ENCODE measurements at places on chromosomes 6 and 20.

GRCh38 chr20:920311-920710, 4.2 kb upstream of the ANGPT4 start:
- DNase-seq, result no peak

GRCh38 chr20:5402903-5403531, 86.3 kb upstream of the PROKR2 start:
- DNase-seq, result no peak

DNA sequence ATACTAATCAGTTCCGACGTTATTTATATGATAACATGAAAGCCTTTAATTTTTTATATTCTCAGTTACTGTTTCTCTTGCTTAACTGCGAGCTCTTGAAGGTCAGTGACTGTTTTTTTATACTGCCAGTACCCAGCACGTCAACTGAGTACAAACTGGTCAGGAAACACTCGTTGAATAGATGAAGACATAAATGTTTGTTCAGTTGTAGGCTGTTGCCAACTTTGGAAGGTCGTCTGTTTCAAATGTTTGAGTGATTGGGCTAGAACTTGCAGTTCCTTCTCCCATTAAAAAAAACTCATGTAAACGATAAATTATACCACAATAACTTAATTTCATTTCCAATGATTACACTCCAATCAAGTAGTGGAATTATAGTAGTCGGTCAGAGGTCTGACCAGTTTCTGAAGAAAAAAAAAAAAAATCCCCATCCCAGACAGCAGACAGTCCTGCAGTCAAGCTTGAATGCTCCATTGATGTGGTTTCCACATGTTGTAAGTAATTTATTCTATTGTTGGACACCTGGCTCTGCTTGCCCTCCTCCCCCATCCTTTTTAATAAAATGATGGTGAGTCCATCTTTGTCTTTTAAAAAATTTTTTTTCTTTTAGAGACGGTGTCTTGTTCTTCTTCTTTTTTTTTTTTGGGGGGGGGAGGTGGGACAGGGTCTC, 81.1 kb downstream of the SASH1 start:
- no peak for DNase-seq

DNA sequence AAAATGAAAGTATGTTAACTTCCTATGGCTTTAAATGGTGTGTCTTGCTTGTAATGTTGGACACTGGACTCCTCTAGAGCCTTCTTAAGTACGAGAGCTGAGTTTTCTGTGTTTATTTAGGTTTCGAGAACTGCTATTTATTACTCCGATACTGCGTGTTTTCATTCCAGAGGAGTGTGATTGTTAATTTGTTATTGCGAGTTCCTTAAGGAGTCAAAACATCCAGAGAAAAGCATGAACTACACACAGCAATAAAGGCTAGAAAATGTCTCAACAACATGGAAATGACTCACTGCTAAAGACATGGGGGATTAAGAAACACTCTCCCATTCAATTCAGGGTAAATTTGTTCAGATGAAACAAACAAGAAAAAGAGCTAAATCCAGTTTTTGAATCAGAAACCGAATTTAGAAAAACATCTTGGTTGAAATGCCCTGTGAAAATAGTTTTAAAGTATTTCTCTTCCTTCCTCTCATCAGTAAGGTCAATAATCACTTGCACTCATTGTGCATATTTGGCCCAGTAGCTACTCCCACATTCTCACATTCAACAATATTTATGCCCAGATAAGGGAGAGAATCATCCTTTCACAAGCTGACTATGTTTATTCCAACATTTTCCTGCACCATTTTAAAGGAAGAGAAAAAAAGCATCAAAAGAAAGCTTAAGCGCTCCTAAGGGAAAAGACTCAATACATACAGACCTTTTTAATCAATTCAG, 36.0 kb downstream of the ATXN1 start:
- DNase-seq, result no peak

DNA sequence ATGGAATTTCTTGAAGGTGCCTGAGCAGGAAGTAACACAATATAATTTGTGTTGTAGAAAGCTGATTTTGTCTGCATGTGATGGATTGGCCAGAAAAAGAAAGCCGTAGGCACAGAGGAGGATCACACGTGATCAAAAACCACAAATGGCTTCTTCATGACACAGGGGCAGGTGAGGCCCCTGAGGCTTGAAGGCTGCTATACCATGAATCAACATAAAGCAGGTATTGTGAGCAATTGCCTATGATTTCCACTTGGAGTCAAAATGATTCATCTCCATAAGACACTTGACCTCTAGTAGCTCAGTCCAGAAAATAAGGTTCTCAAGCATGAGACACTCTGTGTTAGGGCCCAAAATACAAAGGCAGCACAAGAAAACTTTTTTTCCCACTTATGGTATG, 42.4 kb upstream of the EYA4 start:
- no peak for DNase-seq

DNA sequence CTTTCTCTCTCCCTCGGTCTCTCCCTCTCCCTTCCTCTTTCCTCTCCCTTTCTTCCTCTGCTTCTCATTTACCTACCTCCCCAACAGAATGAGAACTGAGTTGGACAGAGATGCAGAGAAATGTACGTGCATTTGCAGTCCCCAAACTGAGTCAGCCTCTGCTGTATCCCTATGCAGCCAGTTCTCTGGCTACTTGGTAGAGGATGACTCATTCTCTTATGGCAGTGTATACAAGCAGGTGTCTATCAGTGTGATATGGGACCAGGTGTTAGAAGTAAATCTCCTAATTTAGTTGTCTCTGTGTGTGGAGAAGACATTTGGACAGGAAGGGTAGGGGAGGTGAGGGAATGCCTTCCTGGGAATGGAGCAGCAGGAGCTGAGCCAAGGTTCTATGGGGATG, 470.8 kb downstream of the CD109 start:
- DNase-seq, result no peak

GRCh38 chr6:90179190-90180169, 117.2 kb downstream of the BACH2 start:
- no peak for DNase-seq

DNA sequence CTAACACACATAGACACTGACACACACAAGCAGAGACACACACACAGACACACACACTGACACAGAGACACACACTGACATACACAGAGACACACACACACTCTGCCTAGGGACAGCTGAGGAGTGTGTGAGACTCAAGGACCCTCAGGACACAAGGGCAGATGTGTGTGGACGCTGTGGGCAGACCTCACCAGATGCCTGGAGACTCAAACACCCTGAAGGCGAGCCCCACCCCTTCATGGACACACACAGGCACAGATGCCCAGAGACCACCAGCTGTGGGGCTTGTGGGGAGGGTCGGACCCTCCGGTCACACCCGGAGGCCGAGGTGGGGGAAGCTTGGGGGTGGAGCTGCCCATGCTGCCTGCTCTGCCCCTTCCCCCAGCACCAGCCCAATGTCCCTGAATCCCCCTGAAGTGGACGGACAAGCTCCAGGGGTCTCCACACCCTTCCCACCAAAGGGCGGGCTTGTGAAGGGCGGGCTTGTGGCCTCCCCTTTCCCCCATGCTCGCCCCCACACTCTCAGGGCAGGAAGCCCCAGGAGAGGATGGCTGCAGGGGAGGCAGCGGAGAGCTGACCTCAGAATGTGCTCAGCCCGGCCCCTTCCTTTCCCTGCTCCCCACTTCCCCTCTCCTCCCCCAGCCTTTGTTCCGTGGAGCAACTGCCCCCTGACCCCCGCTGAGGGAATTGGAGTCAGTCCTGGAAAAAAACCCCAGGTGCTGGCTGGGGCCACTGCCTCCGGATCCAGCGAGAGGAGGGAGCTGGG, 13.9 kb upstream of the ABHD16B start:
- no peak for DNase-seq

- no peak for DNase-seq
Observed at GRCh38 chr6:50744976-50745375, 31.6 kb downstream of the TFAP2D start.

GRCh38 chr6:167150941-167151549, 6.7 kb downstream of the GPR31 start:
- DNase-seq, result no peak

DNA sequence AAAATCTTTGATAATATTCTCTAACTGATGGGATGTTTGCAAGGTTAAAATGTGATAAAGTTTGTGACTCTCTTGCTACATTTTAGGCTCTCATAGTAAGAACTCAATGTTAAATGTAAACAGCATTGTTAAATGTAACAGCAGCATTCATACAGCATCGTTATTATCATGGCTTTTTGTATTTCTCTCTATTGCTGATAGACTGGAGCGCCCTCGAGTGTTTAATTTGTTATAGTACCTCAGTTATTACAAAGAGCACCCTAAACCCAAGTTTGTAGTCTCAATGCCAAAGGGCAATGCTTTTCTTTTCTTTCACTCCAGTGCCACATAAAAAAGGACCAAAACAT, 14.9 kb upstream of the TTPAL start:
- no peak for DNase-seq

DNA sequence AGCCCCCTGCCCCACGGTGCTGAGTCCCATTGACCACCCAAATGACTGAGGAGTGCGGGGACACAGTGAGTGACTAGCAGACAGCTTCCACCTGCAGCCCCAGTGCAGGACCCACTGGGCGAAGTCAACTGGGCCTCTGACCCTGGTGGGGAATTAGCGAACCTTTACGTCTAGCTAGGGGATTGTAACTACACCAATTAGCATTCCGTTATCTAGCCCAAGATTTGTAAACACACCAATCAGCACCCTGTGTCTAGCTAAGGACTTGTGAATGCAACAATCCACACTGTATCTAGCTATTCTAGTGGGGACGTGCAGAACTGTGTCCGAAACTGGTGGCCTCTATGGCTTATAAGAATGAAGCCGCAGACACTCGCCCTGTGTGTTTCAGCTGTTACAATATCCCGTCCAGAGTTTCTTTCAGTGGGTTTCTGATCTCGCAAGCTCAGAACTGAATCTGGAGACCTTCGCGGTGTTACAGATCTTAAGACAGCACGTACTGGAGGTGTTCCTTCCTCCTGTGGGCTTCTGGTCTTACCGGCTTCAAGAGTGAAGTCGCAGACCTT, 21.1 kb upstream of the GMPR start:
- no peak for DNase-seq

GRCh38 chr20:45611054-45611453, 18.5 kb upstream of the WFDC10A start:
- no peak for DNase-seq

GRCh38 chr6:22353101-22353500, 56.3 kb upstream of the PRL start:
- DNase-seq, result no peak

GRCh38 chr6:4093288-4093687, 14.4 kb upstream of the FAM217A start:
- DNase-seq, result no peak

DNA sequence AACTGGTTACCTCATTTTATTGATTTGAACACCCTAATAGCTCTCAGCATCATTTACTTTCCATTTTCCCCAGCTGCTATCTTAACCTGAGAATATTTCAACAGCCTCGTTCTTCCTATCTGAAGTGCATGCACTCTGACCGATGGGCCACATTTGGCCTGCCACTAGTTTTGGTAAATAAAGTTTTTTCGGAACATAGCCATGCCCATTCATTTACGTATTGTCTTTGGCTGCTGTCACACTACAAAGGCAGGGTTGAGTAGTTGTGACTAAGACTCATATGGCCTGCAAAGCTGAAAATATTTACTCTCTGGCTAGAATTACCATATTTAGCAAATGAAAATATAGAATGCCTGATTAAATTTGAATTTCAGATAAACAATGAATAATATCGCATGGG, 10.8 kb downstream of the ADGRF4 start:
- no peak for DNase-seq

DNA sequence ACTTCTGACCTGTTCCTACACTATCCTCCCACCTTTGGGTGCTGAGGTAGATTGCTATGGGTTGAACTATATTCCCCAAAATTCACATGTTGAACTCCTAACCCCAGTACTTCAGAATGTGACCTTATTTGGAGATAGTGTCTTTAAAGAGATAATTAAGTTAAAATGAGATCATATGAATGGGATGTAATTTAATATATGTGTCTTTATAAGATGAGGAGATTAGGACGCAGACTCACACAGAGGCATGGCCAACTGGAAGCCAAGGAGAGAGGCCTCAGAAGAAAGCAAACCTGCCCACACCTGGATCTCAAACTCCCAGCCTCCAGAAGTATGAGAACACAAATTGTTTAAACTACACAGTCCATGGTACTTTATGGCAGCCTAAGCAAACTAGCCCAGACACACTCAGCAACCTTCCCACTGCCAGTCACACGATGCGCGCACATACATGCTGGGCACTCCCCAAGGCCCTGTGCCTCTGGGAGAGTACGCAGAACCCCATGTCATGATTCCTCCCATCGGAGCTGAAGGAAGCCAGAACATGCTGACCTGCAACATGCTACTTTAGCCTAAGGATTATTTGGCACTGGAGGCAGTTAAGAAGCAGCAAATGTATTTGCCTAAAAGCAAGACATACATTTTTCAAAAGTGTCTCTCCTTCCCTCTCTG, 8.9 kb upstream of the SLC22A1 start:
- DNase-seq, result no peak

DNA sequence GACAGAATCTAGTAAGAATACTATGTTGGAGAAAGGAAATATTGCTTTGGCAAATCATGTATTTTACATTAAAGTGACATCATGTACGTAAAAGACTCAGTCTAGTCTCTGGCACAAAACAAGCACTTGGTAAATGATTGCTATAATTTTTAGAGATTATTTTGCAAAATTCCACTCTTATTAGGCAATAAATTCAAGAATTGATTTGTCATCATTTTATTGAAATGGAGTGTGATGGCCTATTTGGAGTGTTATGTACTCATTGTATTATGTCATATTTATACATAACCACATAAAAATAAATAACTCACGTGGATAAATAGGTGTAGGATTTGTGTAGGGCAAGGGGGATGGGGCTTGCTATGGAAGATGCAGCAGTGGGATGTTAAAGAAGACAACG, 70.0 kb upstream of the FYN start:
- no peak for DNase-seq

GRCh38 chr6:151443911-151444621, 7.9 kb downstream of the RMND1 start:
- DNase-seq, result no peak

DNA sequence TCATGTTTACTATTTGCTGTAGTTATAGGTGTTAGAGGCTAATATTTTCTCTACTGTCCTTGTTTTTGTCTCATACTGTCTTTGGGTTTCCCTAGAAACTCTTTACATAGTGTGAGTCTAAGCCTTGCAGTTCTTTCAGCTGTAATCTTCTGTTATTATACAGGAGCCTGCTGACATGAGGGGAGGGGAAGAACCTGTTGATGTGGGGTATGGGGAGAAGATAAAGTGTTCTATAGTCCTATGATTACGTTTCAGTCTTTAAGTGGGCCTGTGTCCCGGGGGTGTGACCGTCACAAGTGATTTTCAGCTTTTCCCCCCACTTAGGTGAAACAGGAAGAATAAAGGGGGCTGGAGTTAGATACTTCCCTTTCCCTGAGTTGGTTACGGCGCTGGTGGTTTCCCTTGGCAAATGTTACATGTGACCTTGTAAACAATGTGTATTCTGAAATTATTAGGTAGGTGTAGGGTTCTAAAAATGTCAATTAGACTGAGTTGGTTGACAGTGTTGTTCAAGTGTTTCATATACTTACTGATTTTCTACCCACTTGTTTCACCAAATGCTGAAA, 41.3 kb downstream of the REV3L start:
- DNase-seq, result no peak

DNA sequence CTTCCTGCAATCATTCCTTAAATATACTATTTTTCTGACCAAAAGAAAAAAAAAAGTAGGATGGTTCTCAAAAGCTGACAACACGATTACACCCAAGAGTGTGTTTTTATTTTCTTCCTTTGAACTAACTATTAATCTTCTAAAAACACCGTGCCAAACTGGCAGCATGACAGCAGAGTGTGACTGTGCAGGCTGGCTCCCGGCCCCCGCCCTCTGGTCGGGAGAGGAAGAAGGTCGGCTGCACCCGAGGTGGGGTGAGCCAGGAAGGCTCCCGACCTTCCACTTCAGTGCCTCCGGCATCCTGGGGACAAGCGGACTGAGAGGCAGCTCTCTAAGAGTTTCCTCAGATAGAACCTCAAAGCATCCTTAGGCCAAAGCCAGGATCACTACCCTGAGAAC, 29.2 kb downstream of the SLC22A23 start:
- DNase-seq, result no peak
